ENCODE measurements at places on chromosomes 3 and 15.

DNA sequence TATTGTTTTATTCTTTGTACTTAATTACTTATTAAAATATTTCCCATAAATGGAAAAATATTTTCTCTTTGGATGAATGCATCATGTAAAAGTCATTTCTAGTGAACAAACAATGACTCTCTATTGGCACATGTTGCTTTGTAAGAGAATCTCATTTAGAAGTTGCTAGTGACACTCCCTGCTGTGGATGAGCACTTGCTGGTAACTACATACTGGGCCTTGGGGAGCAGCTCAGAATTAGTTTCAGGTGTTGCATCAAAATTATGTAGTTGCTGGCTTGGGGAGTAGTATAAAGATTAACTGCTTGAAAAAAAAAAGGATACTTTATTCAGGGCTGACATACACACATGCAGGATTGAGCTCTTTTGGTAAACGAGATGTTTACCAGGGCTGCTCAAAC is 80.3 kb upstream of the KCNAB1 start:
- DNase-seq: no peak

- DNase-seq: no peak
Observed at GRCh38 chr3:115272036-115272824, 125.1 kb upstream of the ZBTB20 start.

GRCh38 chr3:83948771-83949170 is 1010.0 kb upstream of the CADM2 start:
- no peak for DNase-seq

- DNase-seq: no peak
Observed at GRCh38 chr3:123672429-123673146, 87.7 kb upstream of the HACD2 start.

GRCh38 chr3:150775001-150775599 is 12.1 kb upstream of the SIAH2 start:
- no peak for DNase-seq

- no peak for DNase-seq
Observed at GRCh38 chr15:23574742-23575141, 9.3 kb downstream of the MKRN3 start.

DNA sequence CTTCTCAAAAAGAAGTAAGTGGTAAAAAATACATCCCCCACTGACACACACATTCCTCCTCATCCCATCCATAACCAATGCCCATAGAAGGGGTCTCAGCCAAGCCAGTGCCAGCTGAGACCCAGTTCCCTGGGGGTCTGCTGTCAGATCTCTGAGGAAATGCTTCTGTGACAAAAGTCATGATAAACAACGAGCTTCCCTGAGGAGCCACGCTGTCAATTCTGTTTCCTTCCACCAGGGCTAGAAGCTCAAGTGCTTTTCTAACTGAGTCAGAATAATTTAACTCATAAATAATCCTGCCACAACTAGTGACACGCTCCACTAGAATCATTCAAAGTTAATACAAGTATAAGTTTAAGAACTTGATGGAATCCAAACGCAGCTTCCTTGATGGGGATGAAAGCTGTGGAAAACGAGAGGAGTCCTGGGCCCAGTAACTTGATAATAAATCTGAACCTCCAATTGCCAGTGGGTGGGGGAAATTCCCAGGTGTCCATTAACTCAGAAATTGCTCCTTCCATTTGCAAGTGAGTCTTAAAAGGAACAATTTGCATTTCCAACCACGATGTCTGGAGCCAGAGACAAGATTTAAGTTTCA is 348.7 kb upstream of the LMCD1 start:
- no peak for DNase-seq

DNA sequence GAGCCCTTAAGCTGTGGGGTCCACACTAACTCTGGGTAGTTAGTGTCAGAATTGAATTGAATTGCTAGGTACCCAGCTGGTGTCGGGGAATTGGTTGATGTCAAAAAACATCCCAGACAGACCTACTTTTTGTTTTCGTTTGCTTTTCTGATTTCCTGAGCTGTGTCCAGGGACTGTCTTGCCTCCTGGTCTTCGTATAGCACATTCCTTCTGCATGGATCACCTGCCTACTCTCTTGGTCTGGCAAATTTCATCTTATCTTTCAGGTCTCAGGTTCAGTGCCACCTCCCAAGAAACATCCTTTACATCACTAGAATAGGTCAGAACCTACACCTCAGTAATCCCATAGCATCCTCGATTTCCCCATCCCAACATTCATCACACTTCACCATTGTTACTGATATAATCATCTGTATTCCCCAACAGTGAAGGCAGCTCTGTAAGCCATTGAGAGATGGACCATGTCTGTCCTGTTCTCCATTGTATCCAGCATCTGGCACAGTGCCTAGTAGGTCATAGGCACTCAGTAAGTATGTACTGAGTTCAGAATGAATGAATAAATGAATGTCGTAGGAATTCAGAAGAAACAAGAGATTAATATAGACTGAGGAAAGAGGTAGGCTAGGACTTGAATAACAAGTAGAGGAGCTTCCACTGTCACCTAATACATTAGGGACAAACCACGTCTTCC is 81.2 kb downstream of the ANP32A start:
- DNase-seq: no peak

- DNase-seq: no peak
Observed at GRCh38 chr3:127676921-127677351, 4.2 kb downstream of the ABTB1 start.

DNA sequence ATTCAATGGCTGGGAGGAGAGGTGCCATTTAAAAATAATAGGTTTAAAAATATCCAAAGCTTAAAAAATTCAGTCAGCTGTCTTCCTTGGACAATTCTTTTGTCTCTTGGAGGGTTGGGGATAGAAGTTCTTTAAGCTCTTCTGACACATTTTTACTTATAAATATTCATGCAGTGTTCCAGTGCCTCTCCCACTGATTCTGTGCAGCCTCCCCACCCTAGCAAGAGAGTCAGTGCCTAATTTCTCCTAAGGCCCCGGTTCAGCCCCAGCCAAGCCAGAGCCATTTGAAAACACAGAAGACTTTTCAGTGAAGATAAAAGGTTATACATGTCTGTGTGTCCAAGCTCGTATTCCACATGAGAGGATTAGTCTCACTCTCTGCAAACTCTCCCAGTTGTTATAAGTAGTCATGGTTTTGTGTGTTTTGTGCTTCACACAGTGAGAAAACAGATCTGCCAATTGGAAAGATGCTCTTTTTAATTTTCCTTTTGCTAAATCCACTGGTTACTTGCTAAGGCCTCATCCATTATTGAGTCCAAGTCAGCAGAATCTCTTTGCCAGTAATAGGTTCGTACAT is 141.3 kb downstream of the CD47 start:
- DNase-seq: no peak

GRCh38 chr3:146052056-146052790 is 108.8 kb downstream of the PLOD2 start:
- DNase-seq: no peak

GRCh38 chr3:71066356-71066755 is 517.2 kb downstream of the FOXP1 start:
- DNase-seq: peak; percentile 67

DNA sequence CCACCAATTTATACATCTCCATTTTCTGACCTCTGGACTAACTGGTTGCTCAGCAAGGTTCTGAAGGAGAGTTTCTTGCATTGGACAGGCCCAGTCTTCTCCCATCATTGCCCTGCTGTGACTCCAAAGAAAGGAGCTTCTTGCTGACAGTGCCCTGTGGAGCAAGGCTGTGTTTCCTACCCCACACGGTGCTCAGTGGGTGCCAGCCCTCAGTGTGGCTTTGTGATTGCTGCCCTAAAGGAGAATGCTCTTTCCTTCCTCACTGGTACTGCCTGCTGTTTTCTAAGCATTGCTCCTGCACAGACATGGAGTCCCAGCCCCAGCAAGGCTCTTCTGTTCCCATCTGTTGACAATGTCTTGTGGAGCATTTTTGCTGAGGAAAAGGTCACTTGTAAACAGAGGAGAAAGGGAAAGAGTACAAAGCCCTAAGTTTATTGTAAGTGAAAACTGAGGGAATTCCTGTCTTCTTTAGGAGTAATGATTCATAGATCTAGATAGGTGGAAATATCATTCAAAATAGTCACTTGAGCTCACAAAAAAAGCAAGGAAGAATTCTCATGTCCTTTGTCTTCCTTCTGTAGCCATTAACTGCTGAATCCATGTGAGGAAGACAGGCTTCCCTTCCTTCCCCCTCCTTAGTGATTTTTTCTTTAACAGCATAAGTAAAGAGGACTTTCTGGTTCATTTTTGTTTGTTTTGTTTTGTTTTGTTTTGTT is 62.9 kb downstream of the HMG20A start:
- no peak for DNase-seq

All from PC-3 (cell line).